CD4-positive, alpha-beta T cell treated with Interleukin-15 for 4 hours (primary cell): ENCODE measurements at places on chromosomes 7 and 10.

- no peak for DNase-seq
These were observed 637 bp downstream of the HSPA14 start for GRCh38 chr10:14838582-14839304.

- no peak for DNase-seq
These were observed 817.5 kb downstream of the NRG3 start for GRCh38 chr10:82692458-82692857.

- DNase-seq: no peak
These were observed 91.4 kb downstream of the MTERF1 start for GRCh38 chr7:91789086-91789485.

- DNase-seq: no peak
These were observed 138.3 kb upstream of the ADCY1 start for GRCh38 chr7:45435846-45436245.

DNA sequence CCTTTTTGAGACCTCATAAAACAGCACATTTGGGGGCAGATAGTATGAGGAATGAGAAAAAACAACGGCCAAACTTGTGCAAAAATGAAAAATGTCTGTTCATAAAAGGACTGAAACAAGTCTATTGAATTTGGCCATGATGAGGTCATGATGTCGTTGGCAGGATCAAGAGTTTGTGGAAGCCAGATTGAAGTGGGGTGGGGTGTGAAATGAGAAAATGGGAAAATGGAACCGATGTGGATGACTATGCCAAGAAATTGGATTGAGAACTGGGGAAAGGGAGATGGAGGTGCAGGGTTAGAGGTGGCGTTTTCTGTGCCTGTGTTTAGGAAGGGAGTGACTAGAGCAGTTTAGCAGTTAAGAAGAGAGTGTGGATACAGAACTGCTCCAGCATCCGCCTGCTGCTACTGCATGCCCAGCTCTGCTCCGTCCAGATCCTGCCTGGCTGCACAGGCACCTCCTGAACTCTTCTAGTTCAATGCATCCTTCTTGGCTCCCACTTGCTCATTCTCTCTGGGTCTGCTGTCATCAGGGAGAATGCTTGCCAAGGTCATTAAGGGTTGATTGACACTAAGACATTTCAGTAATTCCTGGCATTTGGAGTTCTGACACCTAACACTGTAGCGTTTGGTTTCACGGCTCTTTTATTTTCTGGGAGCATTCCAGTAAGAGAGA, 111.9 kb downstream of the GALNT17 start:
- DNase-seq: no peak

DNA sequence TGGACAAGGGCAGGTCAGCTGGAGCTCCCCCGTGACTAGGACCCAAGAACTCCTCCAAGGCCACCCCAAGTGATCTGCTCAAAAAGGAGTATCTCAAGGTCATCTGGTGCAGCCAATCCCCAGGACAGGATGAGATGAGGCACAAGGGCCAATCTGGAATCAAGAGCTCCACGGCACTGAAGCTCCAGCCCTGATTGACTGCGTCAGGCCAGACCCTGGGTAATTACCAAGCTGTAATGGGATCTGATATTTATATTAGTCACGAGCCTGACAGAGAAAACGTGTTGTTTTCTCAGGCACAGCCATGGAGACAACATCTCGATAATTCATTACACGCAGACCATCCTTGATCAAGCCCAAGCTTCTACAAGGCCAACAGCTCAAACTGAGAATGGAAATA, 4.2 kb downstream of the KCNMA1 start:
- no peak for DNase-seq

GRCh38 chr7:48097521-48098231, 8.6 kb downstream of the UPP1 start:
- DNase-seq: peak; percentile 64

DNA sequence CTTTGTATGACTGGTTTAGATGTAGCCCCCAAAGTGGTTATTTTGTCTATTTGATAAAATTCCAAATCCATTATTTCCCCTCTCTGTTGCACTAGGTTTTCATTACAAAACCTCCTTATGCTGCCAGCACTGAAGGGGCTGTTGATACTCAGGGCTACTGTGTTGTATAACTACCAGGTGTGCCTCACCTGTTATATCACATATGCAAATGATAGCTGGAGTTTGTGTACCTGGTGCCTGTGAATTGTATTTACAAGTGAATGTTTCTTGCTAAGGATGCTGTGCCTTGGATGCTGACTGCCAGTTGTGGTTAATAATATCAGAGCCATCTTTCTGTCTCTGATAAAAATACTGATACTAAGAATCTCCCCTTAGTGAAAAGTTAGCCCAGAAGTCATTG, 84.8 kb upstream of the CCDC6 start:
- no peak for DNase-seq

DNA sequence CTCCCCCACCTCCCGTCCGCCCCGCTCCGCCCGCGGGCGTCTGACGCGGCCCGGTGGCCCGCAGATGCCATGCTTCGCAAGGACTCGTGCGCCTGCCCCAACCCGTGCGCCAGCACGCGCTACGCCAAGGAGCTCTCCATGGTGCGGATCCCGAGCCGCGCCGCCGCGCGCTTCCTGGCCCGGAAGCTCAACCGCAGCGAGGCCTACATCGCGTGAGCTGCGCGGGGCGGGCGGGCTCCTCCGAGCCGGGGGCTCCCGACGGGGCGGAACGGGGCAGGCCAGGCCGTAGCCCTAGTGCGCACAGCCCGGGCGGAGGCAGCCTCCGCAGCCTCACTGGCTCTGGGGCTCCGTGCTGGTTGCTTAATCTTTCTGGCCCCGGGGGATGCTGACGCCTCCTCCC, 2.8 kb downstream of the ASIC3 start:
- DNase-seq: peak; percentile 28

DNA sequence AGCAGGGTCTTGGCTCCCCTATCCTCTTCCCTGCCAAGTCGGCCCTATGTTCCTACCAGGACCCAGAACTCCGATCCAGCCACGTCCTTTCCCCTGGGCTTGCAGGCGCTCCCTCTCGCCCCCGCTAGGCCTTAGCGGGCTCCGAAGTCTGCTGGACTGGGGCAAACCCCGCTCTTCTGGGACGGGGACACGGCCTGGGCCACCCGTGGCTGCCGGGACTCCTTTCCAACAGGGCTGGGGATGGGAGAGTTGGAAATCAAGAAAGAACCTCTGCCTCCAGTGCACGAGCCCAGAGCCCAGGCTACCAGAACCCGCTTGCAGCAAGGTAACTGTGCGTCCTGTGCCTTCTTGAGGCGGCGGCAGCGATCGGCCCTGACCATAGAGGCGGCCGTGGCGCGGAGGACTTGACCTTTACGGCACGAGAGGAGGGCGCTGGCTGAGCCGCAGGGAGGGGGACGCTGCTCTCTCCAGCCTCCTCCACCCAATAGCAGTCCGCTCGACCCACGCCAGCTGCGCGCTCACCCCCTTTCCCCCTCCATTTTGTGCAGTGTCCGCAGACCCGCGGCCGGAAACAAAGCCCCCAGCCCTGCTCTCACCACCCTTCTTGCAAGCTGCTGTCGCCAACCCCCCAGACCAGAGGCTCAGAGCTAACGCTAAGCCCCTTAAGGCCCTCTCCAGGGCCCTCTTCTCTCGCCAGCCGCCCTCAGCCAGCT, 7.0 kb upstream of the HOXA11 start:
- DNase-seq: no peak

DNA sequence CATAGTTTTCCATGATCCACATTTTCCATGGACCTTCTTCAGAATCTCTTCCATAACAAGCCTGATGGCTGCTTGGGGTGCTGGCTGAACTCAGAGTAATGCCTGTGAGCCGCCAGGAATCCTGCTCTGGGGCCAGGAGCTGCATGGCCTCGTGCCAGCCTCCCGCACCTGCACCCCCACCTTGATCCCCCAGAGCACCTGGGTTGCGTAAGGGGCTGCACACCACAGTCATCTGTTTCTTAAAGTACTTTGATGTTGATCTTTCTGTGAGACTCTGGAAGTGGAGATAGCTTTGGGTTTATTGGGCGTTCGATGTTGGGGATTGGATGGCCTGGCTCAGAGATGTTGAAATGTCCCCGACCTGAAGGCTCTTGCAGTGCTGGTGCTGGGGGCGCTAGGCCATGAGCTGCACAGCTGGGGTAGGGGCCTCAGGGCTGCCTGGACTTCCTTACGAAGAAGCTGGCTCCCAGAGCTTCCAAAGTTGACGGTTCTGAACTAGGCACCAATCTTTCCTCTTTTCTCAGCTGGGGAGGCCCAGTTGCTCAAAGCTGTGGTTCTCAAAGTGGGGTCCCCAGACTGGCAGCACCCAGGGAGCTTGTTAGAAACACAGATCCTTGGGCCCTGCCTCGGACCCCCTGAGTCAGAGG, 534.0 kb downstream of the DNAJB6 start:
- DNase-seq: no peak

GRCh38 chr7:1449501-1449900, 9.8 kb downstream of the MICALL2 start:
- no peak for DNase-seq

DNA sequence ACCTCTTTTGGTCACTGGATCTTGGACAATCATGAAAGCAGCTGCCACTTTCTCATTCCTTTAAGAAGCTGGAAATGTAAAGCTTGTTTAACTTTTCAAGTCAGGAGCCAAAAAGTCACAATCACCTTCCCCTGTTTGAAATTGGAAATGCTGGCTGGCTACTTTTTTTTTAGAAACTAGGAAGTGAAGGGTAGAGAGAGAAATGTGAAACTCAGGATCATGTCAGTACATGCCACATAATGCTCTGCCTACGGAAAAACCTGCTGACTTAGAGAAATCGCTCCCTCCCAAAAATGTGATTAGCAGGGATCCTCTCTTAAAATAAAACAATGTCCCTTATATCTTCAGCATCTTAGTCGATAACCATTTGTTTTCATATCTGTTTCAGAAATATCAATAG, 188.4 kb upstream of the C7orf33 start:
- DNase-seq: no peak

GRCh38 chr10:89873055-89873454, 171.7 kb downstream of the KIF20B start:
- DNase-seq: no peak

- DNase-seq: no peak
These were observed 24.2 kb upstream of the RASSF4 start for GRCh38 chr10:44935201-44935965.

DNA sequence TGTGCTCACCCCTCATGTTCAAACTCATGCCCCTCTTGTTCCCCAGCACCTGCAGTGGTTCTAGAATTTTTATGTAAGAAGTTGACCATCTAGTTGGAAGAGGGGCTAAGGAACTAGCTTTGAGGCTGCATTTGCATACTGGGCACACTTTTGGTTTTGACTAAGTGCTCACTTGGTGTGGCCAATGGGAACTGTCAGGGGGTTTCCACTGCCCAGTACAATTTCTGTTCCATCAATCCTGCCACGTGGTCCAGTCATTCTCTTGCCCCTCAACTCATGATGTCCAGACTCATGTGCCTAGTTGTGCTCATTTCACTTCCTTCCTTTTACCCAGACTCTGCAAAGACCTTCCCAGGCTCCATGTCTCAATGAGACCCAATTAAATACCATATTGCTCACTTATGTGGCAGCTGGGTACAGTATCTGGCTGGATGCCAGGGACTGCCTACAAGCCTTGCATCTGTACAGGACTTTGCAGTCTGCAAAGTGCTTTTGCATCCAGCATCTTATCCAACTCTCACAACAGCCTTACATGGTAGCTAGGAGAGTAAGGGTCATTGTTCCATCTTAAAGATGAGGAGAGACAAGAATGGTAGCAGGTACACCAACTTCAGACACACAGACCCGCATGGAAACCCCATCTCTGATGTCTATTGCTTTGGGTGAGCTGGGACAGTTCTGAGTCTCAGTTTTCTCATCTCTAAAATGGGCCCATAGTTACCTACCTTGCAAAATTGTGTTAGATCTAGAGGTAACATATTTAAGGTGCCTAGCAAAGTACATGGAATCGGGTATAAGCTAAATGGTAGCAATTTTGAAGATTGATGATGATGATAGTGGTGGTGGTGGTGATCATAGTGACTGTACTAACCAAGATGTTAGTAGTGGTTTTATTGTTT, 30.1 kb upstream of the KCNMA1 start:
- no peak for DNase-seq

DNA sequence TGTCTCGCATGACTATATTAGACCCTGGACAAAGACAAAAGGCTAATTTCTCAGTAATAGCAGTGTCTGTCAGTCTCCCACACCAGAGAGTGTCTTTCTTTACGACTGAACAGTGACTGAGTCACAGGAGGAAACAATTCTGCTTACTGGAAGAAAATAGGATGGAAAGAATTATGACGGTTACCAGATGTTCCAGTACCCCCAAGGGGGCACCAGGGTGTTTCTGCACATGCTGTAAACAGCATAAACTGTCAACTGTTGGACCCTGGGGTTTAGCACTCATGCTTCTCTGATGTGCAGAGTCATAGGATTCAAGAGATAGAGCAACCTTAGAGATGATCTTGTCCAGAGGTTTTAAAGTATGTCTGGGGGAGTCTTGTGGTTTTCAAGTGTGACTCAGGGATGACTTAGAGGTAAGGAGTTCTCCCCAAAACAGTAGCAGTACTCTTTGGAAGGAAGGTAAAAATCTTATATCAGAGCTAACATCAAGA, 291.7 kb downstream of the THSD7A start:
- no peak for DNase-seq

- DNase-seq: no peak
These were observed 17.5 kb upstream of the TSGA13 start for GRCh38 chr7:130703851-130704250.

GRCh38 chr10:43695730-43696129, 47.0 kb upstream of the ZNF32 start:
- no peak for DNase-seq
